ENCODE measurements at places on chromosomes 7 and 10.

DNA sequence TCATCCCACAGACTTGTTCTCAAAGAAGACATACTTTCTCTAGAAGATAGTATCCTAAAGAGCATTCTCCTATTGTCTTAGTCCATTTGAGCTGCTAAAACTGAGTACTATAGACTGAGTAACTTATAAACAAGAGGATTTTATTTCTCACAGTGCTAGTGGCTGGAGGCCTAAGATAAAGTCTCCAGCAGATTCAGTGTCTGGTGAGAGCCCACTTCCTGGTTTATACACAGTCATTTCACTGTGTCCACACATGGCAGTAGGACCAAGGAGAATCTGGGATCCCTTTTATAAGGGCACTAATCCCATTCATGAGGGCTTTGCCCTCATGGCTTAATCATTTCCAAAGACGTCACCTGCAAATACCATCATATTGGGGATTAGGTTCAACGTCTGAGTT, 68.7 kb downstream of the LRRC17 start:
- no peak for DNase-seq

GRCh38 chr10:36488579-36488978, 636.8 kb upstream of the ANKRD30A start:
- no peak for DNase-seq

DNA sequence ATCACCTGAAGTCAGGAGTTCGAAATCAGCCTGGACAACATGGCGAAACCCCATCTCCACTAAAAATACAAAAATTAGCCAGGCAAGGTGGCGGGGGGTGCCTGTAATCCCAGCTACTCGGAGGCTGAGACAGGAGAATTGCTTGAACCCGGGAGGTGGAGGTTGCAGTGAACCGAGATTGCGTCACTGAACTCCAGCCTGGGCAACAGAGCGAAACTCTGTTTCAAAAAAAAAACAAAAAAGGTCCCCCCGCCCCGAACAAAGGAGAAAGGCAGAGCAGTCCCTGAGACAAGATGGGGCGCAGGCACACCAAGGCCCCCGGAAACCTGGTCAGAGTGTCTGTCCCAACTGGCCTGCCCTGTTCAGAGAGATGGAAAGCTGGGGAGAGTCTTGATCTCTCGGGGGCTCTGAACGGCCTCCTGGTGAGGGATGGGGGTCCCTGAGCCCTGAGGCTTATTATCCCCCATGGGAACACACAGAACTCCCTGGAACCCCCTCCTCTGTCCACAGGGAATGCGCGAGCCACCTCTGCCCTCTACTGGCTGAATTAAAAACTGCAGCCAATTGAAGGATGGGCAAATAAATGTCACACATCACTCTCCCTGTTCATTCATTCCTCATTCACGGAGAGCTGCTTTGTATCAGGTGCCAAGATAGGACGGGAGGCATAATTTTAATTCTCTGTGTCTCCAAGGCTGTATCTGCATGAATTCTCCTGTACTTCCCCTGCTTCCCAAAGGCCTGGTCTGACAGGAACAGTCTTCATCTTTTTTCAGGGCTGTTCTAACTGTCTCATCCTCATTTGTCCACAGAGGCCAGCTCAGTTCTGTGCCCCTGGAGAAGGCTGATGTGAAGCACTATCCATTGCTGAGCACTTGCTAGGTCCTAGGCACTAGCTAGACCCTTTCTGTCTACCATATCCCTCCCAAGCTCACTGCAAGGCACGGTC, 28.9 kb downstream of the MAT1A start:
- DNase-seq = no peak

GRCh38 chr7:40419806-40420205, 285.0 kb downstream of the SUGCT start:
- DNase-seq = no peak

DNA sequence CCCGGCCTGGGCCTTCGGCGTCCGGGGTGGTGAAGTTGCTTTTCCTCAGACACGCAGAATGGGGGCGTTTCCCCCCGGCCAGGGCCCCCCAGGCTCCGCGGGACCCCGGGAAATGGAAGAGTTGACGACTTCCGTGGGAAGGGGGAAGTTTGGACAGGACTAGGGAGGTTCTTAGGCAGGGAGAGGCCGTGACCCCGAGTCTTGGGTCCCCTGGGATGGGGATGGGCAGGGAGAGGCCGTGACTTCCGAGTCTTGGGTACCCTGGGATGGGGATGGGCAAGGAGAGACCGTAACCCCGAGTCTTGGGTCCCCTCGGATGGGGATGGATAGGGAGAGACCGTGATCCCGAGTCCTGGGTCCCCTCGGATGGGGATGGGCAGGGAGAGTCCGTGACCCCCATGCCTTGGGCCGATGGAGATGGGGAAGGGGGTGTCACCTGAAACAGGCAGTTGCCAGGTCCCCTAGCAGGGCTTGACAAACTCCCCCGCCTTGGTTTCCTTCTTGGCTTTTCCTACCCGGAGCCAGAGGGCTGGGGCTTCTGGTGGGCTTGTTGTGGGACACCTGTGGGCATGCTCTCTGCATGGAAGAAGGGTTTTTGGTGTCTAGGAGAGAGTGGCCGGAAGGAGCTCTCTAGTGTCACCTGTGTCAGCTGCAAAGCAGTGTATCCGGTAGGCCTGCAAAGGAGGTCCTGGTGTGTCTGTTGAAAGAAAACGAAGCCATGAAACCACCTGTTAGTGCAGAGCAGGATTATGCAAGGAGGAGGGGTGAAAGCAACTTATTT, 1.1 kb downstream of the TRRAP start:
- DNase-seq = peak; percentile 62

DNA sequence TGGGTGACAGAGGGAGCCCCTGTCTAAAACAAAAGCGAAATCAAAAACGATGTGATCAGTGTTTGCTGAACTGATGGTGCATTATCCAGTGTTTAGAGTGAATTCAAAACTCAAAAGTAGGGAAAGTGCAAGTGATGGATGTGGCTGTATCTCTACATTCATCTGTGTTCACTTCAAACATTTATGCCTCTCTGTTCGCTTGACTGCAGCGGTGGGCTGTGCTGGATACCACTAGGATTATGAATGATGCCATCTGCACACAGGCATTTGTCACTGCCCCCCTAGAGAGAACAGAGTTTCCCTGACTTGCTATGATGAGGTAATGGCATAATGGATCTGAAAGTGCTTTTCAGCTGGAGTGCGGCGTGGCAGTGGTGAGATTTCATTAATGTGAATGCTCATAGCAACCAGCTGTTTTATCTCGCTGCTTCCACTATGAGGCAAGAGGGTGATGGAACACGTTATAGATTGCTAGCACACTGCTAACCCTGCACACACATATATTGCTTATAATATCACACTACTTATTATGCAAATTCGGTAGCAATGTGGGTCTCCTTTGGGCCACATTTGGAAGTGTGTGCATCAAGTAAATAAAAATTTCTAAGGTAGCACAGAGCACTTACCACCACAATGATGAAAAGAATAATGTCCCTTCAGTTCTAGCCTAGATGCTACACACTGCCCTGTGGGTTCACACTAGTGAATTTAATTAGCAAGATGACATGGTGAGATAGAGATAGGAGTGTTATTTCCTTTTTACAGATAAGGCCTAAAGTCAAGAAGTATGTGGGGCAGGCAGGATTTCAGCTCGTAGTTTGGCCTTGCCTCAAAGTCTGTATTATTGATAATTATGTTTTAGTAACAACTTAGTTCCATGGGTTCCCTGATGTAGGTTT, 164.7 kb downstream of the CAMK1D start:
- no peak for DNase-seq

DNA sequence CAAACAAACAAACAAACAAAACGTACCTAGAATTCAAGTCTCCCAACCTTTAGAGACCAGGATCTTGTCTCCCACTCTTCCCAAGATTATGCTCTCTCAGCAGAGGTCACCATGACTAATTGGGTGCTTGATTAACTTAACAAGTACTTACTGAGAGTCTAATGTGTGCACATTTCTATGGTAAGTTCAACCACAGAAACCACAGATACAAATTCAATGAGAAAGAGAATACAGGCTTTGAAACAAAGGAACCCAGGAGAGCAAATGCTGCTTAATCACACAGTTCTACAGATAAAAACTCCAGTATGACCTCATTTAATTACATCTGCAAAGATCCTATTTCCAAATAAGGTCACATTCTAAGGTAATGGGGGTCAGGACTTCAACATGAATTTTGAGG, 142.8 kb downstream of the DNAJC1 start:
- DNase-seq = no peak

DNA sequence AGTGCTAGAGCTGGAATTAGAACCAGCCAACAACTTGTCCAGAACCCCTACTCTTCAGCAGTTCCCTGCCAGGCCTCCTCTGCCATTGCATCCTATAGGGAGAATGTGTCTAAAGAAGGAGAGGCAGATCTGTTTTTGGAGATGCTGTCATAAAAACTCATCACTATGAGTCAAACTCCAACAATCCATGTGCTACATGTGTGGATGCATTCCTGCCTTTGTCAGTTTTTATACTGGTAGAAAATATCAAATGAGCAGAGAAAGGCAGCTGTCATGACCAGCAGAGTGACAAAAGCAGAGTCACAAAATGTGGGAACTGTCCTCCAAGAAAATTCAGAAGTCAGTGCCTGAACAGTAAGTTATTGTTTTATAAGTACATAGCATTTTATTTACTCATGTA, 93.0 kb downstream of the ABLIM1 start:
- no peak for DNase-seq

DNA sequence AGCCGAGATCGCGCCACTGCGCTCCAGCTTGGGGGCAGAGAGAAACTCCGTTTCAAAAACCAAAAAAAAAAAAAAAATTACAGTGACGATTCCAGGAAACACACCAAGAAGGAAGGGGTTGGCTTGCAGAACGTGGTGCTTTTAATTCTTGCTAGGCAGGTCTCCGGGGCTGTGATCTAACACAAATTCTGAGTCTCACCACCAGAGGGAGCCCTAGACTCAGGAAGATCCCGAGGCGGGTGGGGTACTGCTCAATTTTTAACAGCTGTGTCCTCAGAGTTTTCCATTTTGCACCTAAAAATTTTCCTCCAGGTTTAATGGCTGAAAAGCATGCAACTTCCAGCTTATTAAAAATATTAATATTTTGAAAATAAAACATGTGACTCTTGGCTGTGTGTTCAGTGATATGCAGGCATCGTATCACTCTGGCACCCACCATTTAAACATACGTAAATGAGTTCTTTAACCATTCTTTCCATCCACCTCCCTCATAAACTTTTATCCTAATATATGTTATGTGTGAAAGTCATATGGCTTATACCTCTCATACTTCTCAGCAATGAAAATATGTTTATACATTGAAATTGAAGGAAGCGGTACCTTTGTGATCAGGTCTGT, 26.5 kb upstream of the NUB1 start:
- DNase-seq = peak; percentile 53

DNA sequence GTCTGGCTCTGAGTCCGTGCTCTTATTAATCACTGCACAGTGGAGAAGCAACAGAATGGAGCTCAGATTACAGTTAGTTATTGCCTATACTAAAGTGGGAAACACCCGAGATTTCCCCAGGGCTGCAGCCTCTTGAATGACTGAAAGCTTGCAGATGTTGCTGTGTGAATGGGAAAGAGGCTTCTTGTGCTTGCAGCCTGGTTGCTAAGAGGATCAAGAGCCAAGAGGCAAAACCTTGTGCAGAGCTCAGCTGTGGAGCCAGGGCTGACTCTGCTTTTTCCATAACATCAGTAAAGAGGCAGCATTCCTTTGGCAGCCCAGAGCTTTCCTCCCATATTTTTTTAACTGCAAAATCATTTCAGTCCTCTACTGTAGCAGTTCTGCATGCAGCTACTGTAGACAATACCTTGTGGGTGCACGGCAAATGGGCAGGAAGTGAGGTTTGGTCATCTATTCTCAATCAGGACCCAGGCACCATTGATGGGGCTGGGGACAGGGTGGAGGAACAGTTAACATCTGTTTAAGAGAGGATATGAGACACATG, 86.5 kb downstream of the RALA start:
- DNase-seq = no peak

DNA sequence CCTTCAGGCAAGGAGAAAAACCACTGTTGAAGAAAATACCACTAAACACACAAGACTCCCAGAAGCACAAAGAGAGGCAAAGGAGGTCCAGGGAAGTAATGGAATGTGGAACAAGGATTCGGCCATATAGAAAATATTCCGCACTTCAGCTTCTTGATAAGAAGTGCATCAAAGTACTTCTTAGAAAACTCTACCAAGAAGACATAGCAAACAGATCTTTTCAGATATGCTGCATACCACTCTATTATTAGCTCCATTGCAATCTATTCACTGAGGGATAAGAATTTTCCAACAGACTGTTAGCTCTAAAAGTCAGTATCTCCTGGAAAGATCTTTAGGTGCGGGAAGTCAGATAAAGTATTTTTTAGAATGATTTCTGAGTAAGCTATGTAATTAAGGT, 231.8 kb downstream of the WDR11 start:
- DNase-seq = no peak

DNA sequence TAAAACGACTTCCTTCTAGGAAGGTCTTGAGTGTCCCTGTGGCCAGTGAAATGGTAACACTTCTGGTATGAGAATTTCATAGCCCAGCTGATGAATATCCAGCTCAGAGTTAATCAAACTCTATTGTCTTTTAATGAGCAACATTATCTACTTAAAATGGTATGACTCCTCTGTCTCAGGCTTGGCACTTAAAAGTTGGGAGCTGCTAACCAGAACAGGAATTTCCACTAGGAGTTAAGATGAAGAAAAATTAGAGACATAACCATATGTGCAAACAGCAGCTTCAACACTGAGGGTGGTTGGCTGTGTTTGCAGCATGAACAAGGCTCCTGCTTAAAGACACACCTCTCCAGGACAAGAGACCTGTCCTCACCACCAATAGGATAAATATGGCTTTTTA, 46.8 kb downstream of the CH25H start:
- DNase-seq = no peak

- peak; percentile 25 for DNase-seq
Observed at GRCh38 chr7:43584195-43584586, 1.3 kb downstream of the STK17A start.

- DNase-seq = no peak
Observed at GRCh38 chr10:10213237-10213636, 804.4 kb upstream of the CELF2 start.

DNA sequence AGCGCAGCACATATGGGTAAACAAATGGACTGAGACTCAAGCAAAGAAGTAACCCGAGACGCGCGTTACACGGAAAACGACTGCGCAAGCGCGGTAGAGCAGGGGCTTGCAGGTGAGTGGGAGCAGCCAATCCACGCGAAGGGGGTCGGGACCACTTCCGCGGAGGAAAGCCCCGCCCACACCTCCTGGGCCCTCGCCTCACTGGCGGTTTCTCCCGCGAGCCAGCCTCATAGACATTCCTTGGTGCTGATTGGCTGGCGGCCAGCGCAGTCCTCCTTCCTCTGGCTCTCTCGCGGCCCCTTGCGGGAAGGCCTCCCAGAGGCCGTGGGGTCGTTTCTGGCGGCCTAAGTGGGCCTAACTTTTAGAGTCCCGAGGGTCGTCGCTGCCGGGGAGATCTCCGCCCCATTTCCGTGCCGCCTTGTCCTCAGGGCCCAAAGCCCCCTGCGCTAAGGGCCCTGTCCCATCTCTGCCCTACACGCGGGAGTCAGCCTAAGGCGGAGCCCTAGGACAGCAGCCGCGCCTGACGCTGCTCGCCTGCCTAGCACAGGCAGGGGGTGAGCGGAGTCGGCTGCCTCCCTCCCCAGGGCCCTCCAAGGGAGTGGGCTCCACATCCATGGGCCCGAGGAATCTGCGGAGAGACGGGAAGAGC, 9.1 kb upstream of the FXYD4 start:
- peak; percentile 98 for DNase-seq

DNA sequence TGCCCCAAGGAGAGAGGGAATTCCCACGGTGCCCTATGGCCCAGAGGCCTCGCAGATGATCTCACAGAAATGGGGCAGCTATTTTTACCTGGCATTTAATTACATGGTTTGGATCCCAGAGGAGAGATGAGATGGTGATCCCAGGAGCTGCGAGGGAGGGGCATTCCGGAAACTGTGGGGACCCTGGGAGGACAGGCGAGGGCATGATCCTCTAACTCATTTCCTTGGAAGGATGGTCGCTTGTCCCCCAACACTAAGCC, 9.4 kb downstream of the SH2B2 start:
- DNase-seq = no peak
